ENCODE measurements at places on chromosomes 3 and 15.

- no peak for DNase-seq
These were observed 174.8 kb upstream of the BCL6 start for GRCh38 chr3:187920030-187920429.

DNA sequence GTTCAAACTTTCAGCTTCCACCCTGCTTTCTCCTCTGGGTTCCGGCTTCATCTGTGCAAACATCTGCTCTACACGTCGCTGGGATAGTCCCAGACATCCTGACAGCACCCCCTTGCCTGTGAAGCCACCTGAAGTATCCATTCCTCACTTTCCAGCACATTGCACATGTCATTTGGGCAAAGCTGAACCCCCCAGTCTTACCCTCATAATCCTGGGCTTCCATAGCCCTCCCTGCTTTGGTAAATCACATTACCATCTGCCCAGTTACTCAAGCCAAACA lies 42.5 kb downstream of the STARD5 start:
- DNase-seq = no peak

- no peak for DNase-seq
These were observed 14.5 kb downstream of the NUP210 start for GRCh38 chr3:13405614-13406013.

DNA sequence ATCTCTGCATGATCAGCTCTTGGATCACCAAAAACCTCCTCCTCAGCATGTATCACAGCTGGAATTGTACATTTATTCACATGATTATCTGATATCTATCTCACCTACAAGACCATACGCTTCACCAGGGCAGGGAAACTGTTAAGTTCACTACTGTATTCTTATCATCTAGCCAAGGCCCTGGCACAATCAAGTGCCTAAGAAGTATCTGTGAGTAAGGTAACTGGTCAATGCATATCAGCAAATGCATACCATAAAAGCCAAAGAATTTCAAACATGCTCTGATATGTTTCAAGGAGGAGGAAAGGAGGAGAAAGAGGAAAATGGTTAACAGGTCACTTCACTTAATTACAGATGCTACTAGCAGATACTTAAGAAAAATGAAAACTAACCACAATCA lies 158.4 kb downstream of the LIPC start:
- no peak for DNase-seq

DNA sequence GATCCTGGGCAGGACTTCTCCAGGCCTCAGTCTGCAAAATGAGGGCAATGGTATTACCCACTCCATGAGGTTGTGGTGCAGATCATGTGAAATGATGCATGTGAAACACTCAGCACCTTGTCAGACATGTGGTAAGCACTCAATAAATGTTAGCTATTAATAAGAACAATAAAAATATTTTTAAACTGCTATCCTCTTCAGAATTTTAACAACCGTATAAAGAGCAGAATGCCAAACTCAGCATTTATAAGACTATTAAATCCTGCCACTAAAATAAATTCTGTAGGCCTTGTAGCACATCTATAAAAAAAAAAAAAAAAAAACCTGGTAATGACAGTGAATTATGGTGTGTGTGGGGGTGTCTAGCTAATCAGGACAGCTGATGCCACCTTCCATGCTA lies 213.9 kb upstream of the UMPS start:
- DNase-seq = no peak

DNA sequence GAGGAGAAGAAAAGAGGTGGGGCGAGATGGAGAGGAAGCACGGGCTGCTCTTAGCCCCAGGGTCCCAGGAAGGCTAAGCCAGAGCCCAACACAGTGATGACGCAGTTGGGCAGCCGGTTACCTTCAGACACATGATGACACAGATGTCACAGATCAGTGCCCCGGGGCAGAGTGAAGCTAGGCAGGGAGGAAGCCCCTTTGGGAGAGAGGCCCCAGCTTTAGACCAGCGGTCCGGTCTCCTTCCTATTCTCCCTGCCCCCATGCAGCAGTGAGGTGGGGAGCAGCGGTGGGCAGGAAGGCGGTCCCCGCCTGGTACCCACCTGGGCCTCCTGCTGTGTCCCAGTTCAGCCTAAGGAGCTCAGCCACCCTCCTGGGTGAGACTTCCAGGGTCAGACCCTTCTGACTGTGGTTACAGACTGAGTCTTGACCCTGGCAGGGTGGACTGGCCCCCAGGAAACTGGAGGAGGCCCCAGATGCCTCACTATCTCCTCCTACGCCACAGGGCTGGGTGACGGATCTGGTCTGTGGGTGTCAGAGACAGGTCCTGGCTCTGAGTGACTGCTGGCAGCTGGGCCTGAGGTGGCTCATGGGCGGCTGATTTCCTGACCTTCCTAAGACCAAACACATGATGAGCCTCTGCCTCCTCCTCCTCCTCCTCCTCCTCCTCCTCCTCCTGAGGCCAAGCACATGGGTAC lies 38.8 kb upstream of the LINGO1 start:
- DNase-seq = no peak

GRCh38 chr15:81575436-81576123 lies 201.6 kb upstream of the TMC3 start:
- no peak for DNase-seq

DNA sequence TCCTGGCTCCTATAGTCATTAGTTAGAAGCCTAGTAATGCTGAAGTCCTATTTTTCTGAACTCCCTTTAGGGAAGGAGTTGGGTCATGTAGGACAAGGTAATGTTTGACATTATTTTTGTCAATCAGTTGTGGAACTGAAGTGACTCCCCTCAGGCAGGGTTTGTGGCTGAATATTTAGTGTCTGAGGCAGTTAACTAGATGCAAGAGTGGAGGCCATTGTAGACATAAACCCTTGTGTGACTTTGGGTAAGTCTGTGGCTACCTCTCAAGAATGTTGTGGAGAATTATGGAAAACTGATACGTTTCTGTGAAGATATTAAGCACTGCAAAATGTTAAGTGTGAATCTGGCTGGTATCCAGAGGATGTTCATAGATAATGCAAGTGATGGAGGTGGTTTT lies 125.2 kb upstream of the PHLDB2 start:
- DNase-seq = no peak

GRCh38 chr3:184415203-184415490 lies 35.3 kb downstream of the CHRD start:
- DNase-seq = no peak

DNA sequence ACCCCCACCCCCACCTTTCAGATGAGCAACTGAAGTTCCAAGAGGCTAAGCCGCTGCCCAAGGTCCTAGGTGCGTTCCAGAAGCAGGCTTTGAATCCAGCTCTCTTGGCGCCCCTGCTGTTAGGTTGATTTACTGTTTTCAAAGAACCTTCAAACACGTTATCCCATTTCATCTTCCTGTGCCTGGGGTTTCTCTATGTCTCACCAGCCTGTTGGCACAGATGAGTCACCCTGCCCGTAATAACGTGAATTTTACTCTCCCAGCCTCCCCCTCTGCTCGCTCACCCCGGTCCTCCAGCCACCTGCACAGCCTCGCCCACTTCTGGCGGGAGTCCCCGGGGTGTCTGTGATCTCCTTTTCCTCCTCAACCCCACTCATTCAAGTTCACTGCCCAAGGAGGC lies 13.0 kb upstream of the TSEN2 start:
- DNase-seq = peak; percentile 22

GRCh38 chr15:74807282-74807681 lies 5.4 kb upstream of the LMAN1L start:
- no peak for DNase-seq

- peak; percentile 22 for DNase-seq
These were observed at the start of gene PLSCR2 for GRCh38 chr3:146469150-146470017. Gene PLSCR2 (minus strand): TSS chr3:146469561. CDS start chr3:146459904, 9,657 bp downstream.
